HepG2 (cell line): ENCODE measurements at places on chromosomes 1 and 21. TPM values are rescaled to one million over a fixed set of nuclear protein-coding genes. Genes with fewer than 3 reads are reported as not detected.

DNA sequence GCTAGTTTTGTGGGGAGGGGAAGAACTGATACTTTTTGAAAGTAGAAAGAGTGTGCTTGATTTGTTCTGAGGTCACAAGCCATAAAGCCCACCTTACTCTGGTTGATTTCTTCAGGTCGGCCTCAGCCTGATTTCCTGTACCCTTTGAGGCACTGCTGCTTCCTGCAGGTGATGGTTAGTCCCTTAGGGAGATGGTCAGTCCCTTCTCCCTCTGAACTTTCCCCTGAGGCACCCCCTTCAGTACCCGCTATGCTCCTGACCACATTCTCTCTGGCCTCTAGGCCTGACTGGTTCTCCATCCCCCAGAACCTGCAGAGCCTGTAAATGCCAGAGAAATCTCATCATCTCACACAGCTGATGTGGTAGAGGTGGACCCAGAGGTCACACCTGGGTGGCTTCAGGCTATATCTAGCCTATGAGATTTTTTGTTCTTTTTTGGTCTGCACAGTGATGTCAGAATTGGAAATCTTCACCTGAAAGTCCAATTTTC is 15.0 kb upstream of the ID3 start:
- no peak overlapping the region for H3K27ac ChIP-seq
- no peaks in the 10 kb centered on the region for H3K36me3 ChIP-seq
- no peak for DNase-seq

DNA sequence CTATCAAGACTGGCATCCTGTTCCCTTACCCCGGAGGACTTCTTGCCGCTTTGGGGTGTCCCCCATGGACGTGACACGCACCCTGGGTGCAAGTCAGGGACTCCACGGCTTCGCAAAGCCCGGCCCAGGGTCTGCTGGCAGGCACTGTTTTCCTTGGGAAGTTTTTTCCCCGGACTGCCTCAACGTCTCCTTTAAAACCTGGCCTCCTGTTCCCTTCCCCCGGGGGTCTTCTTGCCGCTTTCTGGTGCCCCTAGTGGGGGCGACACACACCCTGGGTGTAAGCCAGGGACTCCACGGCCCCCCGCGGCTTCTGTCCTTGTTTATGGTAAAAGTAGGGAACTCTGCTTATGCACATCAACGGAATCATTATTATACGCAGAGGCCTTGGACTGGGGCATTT is 136.6 kb downstream of the LIPI start:
- DNase-seq = no peak
- H3K27ac ChIP-seq = no peak overlapping the region
- H3K4me1 ChIP-seq = no peaks in the 10 kb centered on the region
- no peak overlapping the region for H3K4me3 ChIP-seq
- H3K27me3 ChIP-seq = no peaks in the 10 kb centered on the region
- no peaks in the 10 kb centered on the region for H3K36me3 ChIP-seq

ZBTB8A gene
- 3.7 and 4.7 TPM in 2 replicates for total RNA-seq

DNA sequence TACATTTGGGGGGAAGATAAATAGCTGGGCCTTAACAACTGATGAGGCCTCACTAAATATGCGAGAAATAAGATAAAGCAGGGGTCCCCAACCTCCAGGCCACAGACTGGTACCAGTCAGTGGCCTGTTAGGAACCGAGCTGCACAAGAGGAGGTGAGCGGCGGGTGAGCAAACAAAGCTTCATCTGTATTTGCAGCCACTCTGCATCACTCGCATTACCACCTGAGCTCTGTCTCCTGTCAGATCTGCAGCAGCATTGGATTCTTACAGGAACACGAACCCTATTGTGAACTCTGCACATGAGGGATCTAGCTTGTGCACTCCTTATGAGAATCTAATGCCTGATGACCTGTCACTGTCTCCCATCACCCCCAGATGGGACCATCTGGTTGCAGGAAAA is 5.2 kb upstream of the PAXBP1 start:
- H3K27me3 ChIP-seq = no peaks in the 10 kb centered on the region
- H3K27ac ChIP-seq = no peak overlapping the region
- DNase-seq = no peak
- peaks cover 14% of the 10 kb centered on the region for H3K4me1 ChIP-seq
- H3K36me3 ChIP-seq = no peaks in the 10 kb centered on the region
- H3K4me3 ChIP-seq = no peak overlapping the region

DNA sequence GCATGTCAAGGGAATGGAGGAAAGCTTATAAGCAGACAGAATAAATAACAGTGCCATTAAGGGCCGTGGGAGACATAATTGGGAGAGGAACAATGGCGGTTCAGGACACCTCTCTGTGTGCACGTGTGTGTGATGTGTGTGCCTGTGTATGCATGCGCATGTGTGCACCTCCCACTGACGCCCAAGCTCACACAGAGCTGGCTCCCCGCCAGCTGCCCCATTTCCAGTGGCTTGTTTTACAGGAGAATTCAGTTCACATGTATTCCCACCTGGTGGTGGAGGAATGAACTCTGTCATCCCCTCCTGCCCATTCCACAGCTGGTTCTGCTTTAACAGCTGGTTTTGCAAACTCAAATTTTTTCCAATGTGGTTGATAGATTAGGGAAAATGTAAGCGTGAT is 262.2 kb downstream of the AJAP1 start:
- H3K27ac ChIP-seq = no peak overlapping the region
- H3K27me3 ChIP-seq = no peaks in the 10 kb centered on the region
- no peak overlapping the region for H3K4me3 ChIP-seq
- DNase-seq = no peak
- H3K36me3 ChIP-seq = no peaks in the 10 kb centered on the region
- H3K4me1 ChIP-seq = no peaks in the 10 kb centered on the region

DNA sequence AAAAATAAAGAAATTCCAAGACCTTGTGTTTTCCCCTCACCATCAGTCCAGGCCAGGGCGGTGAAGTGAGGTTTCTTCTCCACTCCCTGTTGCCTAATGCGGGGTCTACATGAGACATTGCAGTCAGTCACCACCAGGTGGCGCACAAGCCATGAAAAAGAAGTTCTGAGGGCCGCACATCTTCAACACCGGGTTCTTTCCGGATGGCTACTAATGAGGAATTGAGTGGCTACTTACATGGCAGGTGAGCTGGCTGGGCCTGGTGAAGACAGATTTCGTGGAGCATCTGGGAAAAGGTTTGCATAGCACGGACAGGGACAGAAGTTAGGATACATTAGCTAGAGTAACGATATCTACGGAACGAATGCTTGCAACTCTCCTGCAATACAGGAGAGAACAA is 15.8 kb upstream of the S100A11 start:
- no peak overlapping the region for H3K4me3 ChIP-seq
- DNase-seq = peak; percentile 64
- no peak overlapping the region for H3K27ac ChIP-seq
- H3K36me3 ChIP-seq = no peaks in the 10 kb centered on the region

ID3 gene
- total RNA-seq = 67.8 and 115 TPM in 2 replicates

TDRD5 gene
- not detected in 2 replicates for total RNA-seq

- H3K4me1 ChIP-seq = peaks cover 11% of the 10 kb centered on the region
- H3K27ac ChIP-seq = no peak overlapping the region
- no peak for DNase-seq
- H3K4me3 ChIP-seq = no peak overlapping the region
- no peaks in the 10 kb centered on the region for H3K36me3 ChIP-seq
- peaks cover 4% of the 10 kb centered on the region; the same call in 1 of the 2 replicates for H3K27me3 ChIP-seq
These were observed 19.7 kb upstream of the RNU1-4 start for GRCh38 chr1:16720351-16721223.

CHIT1 gene
- not detected in 2 replicates for total RNA-seq

GRCh38 chr1:2542246-2542915 is 12.3 kb upstream of the HES5 start:
- H3K36me3 ChIP-seq = no peaks in the 10 kb centered on the region
- H3K27me3 ChIP-seq = peaks cover 6% of the 10 kb centered on the region; the same call in 2 of the 3 replicates
- DNase-seq = no peak
- H3K27ac ChIP-seq = no peak overlapping the region
- H3K4me3 ChIP-seq = no peak overlapping the region

DNA sequence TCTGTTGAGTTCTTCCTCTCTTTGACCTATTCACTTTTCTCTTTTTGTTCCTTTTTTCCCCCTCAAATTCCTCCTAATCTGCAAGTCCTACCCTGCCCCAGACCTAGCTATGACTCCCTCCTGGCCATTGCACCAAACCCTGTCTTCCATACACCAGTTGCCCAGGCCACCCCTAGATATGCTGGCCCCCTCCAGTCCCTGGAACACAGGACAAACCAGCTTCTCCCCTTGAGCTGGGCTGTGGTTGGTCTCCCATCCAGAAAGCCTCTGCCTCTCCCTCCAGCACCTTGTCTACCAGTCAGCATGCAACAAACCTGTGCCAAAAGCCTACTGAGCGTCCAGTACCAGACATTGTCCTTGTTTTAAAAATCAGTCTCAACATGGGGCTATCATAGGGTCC is 59.4 kb downstream of the ELK4 start:
- H3K27me3 ChIP-seq = peaks cover 73% of the 10 kb centered on the region
- H3K4me3 ChIP-seq = no peak overlapping the region
- no peaks in the 10 kb centered on the region for H3K36me3 ChIP-seq
- H3K27ac ChIP-seq = no peak overlapping the region

- H3K4me3 ChIP-seq = peak overlapping the region; percentile 93
- H3K27me3 ChIP-seq = no peaks in the 10 kb centered on the region; the same call in 2 of the 3 replicates
- DNase-seq = no peak
- H3K27ac ChIP-seq = peak overlapping the region; percentile 84
- H3K36me3 ChIP-seq = peaks cover 19% of the 10 kb centered on the region
These were observed 838 bp upstream of the RSRP1 start for GRCh38 chr1:25247829-25248754.

DNA sequence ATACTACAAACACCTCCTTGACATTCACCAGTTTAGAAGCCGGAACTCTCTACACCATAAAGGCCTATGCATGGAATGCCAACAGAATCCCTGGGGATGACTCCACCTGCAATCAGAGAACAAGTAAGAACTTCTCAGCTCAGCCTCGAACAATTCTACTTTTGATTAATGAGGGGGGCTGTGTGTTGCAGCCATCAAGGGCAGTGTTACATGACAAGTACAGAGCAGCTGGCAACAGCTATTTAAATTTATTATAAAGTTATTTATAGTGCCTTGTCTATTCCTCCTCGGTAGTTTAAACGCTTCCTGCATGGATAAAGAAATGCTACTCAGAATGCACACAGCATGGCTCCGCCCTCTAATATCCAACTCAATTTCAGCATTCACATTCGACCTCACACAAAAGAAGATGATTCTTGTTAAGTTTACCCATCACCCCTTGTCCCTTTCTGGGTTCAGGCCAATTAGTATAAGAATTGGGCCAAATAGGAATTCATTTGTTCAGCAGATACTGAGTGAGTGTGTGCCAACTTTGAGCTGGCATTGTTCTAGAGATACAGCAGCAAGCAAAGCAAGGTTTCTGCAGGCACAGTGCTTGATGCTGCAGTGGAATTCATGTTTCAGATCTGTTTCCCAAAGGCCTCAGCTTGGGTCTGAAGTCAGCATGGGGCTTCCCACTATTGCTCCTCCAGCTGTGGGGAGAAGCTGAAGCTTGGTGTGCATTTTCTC is 6.4 kb downstream of the FNDC7 start:
- peaks cover 33% of the 10 kb centered on the region for H3K4me1 ChIP-seq
- peaks cover 1% of the 10 kb centered on the region for H3K27me3 ChIP-seq
- no peaks in the 10 kb centered on the region for H3K36me3 ChIP-seq
- DNase-seq = no peak
- H3K4me3 ChIP-seq = no peak overlapping the region
- no peak overlapping the region for H3K27ac ChIP-seq

DNA sequence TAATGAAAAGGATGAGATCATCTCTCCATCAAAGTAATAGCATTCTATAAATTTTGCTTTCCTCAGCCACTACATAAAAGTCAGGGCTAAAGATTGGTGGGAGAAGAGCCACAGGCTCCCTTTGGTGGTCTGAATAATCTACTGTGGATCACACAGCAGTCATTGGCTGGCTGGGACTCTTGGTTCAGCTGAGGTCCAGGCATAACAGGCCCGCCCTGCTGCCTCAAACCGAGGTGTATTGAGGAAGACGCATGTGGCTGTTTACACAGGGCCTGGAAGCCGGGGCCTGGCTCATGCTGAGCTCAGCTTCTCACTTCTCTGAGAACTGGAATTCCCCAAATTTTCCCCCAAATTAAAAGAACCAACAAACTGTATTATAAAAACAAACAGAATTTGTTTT is 139.2 kb downstream of the PTPRC start:
- no peaks in the 10 kb centered on the region for H3K4me1 ChIP-seq
- no peaks in the 10 kb centered on the region for H3K36me3 ChIP-seq
- DNase-seq = no peak
- H3K27ac ChIP-seq = no peak overlapping the region
- H3K4me3 ChIP-seq = no peak overlapping the region

GRCh38 chr1:201649761-201650622 is 111.1 kb downstream of the NAV1 start:
- H3K4me1 ChIP-seq = no peaks in the 10 kb centered on the region
- peaks cover 9% of the 10 kb centered on the region for H3K27me3 ChIP-seq
- H3K4me3 ChIP-seq = no peak overlapping the region

- H3K27me3 ChIP-seq = 0 out of 2 replicates have a peak, but pooled peaks cover 3% of the 10 kb centered on the region
- peak; percentile 49 for DNase-seq
- no peak overlapping the region for H3K4me3 ChIP-seq
- H3K4me1 ChIP-seq = no peaks in the 10 kb centered on the region
These were observed 38.4 kb downstream of the TAS1R2 start for GRCh38 chr1:18820791-18821641.

DNA sequence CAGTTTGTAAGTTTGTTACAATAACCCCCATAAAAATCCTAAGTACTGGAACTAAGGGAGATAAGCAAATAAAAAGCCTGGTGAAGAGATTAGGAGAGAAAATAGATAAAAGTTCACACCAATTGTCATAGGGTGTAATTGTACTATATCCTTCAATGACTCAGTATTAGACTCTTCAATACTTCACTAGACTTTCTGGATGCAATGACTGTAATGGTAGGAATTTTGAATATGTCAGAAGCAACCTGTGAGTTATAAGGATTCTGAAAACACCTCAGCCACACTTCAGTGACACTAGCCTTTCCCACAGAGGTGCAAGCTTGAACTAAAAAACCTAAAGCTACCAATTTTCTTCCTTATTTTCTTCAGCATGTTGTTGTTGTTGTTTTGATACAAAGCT is 147.9 kb downstream of the PTGER3 start:
- no peak overlapping the region for H3K4me3 ChIP-seq
- no peaks in the 10 kb centered on the region for H3K27me3 ChIP-seq
- DNase-seq = no peak
- no peak overlapping the region for H3K27ac ChIP-seq
- no peaks in the 10 kb centered on the region for H3K4me1 ChIP-seq

- H3K36me3 ChIP-seq = no peaks in the 10 kb centered on the region
- H3K4me3 ChIP-seq = no peak overlapping the region
- no peaks in the 10 kb centered on the region for H3K27me3 ChIP-seq
- no peak for DNase-seq
These were observed 410.1 kb downstream of the OMA1 start for GRCh38 chr1:58136387-58136786.

RNU1-1 gene
- total RNA-seq = 859 and 11,018 TPM in 2 replicates

DNA sequence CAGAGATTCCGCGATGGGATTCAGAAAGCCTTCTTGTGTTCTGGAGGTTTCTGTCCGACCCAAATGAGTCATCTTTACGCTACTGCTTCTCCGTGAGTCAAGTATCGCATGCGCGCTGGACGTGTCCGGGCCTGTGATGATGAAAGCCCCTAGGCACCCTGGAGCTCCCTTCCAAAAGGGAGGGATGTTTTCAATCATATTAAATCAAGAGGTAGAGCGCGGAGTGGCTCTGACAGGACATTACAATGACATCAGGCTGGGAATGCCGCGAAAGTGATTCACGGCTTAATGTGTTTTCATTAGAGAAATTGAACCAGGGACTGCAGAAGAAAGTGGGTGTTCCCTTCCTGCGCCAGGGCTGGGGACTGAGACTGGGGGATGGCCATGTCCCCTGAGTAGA is 48.5 kb downstream of the AJAP1 start:
- no peaks in the 10 kb centered on the region for H3K27me3 ChIP-seq
- no peak for DNase-seq
- H3K4me1 ChIP-seq = no peaks in the 10 kb centered on the region
- no peaks in the 10 kb centered on the region for H3K36me3 ChIP-seq
- no peak overlapping the region for H3K4me3 ChIP-seq
- H3K27ac ChIP-seq = no peak overlapping the region
